ENCODE measurements at places on chromosomes 5 and 9.

DNA sequence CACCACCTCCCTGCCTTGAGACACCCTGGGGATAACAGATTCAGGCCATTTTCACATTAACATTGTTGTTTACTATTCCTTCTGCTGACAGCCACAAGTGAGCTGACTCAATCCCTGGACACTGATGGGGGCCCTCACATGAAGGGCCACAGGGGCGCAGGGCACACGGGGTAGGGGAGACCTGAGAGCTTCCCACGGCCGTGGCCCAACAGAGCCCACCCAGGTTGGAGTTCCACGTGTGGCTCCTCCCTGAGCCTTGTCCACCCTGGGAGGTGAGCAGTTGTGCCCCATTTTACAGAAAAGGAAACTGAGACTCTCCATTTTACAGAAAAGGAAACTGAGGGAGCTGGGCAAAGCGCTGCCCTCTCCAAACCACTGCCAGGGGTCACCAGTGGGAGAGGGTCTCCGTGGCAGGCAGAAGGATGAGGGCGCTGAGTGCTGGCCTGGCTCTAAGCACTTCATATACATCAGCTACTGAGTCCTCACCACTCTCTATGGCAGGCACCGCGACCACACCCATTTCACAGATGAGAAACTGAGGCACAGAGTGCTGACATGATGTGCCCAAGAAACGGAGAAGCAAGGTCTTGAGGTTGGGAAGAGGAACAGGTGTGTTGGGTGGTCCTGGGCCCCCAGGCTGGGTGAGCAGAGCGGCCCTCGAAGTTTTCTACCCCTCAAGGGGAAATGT lies 2.3 kb downstream of the NINJ1 start:
- DNase-seq: no peak

- DNase-seq: no peak
Measured at GRCh38 chr5:14847471-14847870, 24.1 kb downstream of the ANKH start.

GRCh38 chr9:110815361-110815760 lies 146.8 kb downstream of the MUSK start:
- no peak for DNase-seq

DNA sequence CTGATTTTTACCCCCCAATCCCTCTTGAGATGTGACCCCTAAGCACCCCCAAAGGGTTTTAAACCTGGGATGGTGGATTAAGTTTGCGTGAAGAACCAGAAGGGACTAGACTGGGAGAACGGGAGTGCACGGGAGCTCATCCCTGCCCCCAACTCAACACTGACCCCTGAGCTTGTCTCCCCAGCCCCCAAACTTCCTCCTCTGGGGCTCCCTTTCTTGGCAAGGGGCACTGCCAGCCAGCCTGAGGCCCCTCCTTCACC lies 5.0 kb upstream of the SET start:
- no peak for DNase-seq

DNA sequence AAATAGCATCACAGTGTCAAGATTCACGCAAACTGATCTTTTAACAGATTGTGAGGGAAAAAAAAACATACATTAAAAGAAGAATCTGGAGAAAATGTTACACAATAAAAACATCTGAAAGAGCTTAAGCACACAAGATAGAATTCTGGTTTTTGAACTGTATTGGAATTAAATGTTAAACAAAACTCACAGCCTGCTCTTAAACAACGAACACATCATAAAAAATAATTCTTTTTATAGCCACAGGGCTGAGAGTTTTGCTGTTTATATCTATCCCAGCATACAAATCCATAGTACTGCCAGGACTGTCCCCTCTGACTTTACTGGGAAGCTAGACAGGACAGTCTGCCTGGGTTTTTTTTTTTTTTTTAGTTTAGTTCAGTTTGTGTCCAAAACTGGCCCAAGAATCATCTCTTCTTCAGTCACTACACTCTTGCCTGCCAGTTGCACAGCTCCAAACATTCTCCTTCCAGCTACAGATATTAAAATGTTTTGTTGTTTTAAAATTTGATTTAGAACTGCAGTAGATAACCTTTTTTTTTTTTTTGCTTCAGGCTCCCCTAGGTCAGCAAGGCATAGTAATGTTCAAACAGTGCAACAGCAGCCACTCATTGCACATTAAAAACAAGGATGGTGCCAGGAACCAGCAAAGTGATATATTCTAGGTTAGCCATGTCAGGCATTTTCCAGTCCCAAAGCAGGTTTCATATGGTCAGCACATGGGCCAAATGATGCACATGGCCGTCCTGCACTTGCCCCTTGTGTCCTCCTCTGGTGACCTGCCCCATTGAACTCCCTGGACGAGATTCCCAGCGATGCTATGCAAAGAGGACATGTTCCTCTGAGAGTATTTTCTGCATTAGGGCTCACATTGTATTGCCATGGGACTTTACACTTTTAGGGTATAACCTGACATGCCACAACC lies 173.6 kb downstream of the ARL15 start:
- DNase-seq: no peak

GRCh38 chr5:158626718-158627117 lies 473.0 kb downstream of the EBF1 start:
- no peak for DNase-seq

DNA sequence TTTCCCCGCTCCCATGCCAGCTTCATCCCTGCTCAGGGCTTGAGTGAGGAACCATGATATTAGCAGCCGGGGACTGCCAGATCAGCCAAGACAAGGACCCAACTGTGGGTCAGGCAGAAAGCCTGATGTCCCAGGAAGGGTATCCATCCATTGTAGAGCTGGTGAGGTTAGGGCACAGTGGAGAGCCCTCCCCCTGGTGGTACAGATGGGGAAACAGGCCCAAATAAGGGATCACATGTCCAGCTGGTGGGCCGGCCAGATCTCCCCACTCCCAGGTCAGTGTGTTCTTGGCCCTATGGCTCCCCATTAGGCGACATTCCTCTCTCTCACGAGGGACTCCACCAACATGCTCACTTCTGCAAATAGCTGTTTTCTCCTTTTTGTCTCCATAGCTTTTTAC lies 9.0 kb downstream of the CDX1 start:
- no peak for DNase-seq

DNA sequence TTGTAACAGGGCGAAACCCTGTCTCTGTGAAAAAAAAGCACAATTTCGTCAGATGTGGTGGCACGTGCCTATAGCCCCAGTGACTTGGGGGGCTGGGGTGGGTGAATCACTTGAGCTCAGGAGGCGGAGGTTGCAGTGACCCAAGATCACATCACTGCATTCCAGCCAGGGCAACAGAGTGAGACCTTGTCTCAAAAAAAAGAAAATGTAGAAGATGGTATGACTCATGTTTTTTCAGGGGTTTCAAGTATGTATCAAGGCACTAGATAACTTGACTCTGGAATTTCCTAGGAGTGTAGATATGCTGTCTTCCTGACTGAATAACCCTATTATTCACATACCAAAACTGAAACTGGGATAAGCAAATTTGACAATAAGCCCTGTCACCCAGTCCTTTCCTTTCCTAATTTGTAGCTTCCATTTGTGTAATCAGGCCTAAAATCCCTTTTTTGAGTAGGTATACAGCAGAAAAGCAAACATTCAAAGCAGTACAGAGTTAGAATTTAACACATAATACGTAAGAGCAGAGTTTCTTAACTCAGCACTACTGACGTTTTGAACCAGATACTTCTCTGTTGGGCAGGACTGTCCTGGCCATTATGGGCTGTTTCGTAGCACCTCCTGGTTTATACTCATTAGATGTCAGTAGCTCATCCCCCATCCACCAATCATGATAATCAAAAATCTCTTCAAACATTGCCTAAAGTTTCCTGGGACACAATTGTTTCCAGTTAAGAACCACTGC lies 17.3 kb upstream of the ANKRD18B start:
- no peak for DNase-seq

- DNase-seq: no peak
Measured at GRCh38 chr5:82387001-82387818, 109.1 kb upstream of the RPS23 start.

GRCh38 chr5:1536322-1536845 lies 12.6 kb upstream of the LPCAT1 start:
- DNase-seq: peak; percentile 86

- peak; percentile 74 for DNase-seq
Measured at GRCh38 chr5:96344678-96345577, 88.1 kb downstream of the PCSK1 start.

- no peak for DNase-seq
Measured at GRCh38 chr9:90906316-90907055, 104.9 kb downstream of the SYK start.

DNA sequence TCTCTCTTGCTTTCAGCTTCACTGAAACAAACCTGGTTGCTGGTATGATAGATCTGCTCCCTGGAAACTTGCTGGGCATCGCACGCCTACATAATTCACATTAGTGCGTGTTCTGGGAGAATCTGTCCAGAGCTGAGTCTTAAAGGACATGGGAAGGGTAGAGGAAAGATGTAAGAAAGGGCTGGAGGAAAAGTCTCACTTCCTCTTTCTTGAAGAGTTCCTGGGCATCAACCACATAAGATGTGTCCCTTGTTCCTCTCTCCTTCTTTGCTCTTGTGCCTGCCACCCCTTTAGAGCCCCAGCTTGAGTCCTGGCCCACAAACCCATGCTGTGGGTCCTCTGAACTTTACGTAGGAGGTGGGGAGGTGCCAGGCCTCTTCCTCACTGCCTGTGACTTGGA lies 205.3 kb upstream of the PANK3 start:
- no peak for DNase-seq

DNA sequence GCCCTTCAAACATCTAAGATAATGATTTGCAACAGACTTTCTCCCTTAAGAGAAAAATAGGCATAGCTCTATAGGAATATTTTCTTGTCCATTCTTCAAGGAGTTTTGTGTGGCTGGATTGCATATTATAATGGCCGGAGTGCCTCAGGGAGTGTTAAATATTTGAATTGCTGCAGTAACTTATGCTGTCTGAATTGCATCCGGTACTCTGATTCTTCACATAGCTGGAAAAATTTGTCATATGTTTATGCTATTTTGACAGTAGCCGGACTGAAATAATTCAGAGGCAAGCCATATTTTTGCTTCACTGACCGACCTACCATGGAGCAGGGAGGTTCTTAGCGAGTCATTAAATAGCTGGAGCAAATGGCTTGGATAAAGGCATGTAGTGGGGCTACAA lies 621.0 kb downstream of the ACTL7B start:
- no peak for DNase-seq

GRCh38 chr5:67094476-67095300 lies 101.9 kb downstream of the CD180 start:
- no peak for DNase-seq

DNA sequence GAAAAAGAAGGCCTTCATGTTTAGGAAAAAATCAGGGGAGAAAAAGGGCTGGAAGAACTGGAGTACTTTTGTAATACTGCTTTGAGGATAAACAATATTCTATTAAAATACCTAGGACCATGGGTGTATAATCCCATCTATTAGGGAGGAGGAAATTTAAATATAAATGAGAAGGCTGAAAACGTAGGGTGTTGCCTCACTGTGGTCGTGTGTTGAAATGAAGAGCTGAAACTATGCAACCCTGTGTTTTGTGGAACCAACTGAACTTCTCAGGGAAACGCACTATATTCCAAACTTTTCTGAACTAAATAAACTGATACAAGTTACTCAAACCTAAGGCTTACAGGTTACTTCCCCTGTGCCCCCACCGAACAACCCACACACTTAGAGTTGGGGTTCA lies 4.5 kb upstream of the CNTLN start:
- DNase-seq: no peak

DNA sequence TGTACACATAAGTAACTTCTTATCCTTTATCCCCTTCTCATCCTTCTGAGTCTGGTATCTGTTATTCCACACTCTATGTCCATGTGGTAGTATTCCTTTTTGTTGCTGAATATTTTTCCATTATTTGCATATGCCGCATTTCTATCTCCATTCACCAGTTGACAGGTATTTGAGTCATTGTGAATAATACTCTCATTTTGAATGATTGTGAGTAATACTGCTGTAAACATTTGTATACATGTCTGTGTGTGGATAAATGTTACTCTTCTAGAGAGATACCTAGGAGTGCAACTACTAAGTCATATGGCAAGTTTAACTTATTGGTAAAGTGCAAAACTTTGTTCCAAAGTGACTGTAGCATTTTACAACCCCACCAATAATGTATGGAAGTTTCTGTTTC lies 15.6 kb downstream of the RIC1 start:
- no peak for DNase-seq

GRCh38 chr5:159515909-159516415 lies 185.7 kb upstream of the IL12B start:
- DNase-seq: peak; percentile 72

- DNase-seq: no peak
Measured at GRCh38 chr5:170348137-170348633, 41.0 kb downstream of the KCNMB1 start.

DNA sequence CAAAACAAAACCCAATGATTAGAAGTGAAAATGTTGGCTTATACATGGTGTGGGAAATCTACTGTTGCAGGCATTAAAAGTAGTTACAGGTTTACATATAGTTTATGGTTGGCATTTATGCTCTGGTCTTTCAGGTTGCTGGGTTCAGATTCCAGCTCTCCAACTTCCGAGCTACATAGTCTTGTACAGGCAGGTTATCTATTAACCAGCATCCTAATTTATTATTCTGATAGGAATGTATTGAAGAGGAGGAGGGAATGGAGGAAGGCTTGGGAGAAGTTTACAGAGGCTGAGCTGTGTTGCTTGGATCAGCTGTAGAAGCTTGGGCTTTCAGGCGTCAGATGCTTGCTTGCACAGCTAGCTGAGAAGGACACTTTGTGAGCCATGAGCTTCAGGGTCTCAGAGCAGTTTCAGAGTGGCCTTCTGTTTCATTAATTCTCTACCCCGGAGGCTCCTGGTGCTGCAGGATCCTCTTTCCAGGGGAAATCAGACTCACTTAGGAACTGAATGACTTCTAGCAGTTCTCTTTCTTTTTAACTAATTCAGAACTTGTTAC lies 11.7 kb upstream of the ERBIN start:
- no peak for DNase-seq
